ENCODE measurements at places on chromosomes 11 and 22.

DNA sequence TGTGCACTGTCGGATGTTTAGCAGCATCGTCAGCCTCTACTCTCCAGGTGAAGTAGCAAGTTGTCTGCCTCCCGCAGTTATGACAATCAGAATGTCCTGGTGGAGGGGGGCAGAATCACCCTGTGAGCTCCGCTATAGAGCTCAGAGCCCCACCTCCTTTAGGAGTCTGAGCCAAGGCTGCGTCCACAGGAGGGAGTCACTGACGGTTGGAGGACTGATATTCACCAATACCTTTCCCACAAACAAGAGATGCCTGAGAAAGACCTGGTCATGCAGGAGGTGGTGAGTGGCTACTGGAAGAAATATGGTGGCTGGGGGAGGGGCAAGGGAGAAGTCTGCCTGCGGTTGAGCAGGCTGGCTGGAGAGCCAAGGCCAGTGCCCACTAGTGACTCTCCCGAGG lies 41.7 kb upstream of the ADA2 start:
- DNase-seq: no peak

- DNase-seq: peak; percentile 71
These were observed 19.1 kb upstream of the MYRF start for GRCh38 chr11:61733120-61733978.

GRCh38 chr22:16824716-16825687 lies at the start of gene XKR3:
TSS of gene XKR3 (minus strand) at chr22:16825411. CDS start at chr22:16808073, 17,338 bp downstream.
- no peak for DNase-seq

DNA sequence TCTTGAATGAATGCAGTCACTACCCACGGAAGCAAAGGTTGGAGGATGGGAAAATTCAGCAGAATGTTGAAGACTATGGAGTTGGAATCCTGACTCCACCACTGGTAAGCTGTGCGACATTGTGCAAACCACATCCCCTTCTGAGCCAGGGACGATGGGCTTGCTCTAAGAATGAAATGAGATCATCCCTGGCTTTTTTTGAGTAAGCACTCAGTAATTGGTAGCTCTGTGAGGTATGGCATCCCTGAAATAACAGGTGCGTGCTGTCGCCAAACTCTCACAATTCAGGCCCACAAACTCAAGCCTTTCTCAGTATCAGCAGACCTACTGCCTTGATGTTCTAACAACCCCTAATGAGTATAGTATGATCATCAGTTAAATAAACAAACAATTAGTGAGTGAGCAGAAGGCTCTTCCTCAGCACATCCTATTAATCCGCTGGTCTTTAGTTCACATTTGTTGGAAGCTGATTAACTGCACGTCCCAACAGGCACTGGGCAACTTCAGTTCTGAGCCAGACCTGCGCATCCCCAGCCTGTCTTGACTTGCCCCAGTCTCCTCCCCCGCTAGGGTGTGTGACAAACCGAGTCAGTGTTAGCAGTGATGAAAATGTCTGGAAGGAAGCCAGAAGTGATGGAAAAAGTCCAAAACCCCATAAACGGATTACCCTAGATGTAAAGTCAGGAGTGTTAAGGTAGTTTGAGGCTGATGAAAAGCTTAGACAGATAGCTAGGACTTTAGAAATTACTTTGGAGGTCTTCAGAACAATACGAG lies 235.5 kb downstream of the GRIK4 start:
- no peak for DNase-seq

GRCh38 chr11:121886996-121887395 lies 229.0 kb downstream of the BLID start:
- no peak for DNase-seq

- no peak for DNase-seq
These were observed 1060.7 kb downstream of the FAM181B start for GRCh38 chr11:81673001-81673400.

GRCh38 chr11:17013548-17014320 lies 480 bp downstream of the PLEKHA7 start:
- DNase-seq: no peak

- no peak for DNase-seq
These were observed 14.8 kb upstream of the RAC2 start for GRCh38 chr22:37258753-37259401.

DNA sequence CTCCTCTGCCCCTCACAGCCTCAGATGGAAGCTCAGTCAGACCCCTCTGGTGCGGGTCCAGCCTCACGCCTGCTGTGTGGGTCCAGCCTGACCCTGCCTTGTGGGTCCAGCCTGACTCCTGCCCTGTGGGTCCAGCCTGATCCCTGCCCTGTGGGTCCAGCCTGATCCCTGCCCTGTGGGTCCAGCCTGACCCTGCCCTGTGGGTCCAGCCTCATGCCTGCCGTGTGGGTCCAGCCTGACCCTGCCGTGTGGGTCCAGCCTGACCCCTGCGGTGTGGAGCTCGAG lies 445.3 kb downstream of the BRD1 start:
- DNase-seq: no peak

DNA sequence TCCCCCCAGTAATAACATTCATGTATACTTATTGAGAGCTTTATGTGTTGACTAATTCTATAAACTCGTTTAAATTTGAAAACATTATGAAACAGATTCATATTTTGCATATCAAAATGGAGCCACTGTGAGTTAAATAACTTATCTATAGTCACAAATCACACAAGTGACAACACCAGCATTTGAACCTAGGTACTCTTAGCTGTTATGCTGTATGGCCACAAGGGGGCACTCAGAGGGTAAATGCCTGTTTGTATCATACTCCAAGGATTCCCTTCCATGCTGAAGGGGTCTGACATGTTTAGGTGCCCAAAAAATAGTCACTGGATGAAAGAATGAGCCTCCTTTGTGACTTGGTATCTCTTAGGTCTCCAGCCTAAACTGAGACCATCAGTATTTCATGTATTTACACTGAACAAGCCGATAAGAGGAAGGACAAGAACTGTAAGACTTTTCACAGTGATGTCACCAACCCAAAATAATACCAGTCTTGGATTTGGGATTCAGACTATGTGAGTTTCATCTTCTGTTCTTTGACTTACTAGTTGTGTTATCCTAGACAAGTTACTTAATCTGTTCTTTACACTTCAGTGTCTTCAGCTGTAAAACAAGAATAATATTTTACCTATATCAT lies 12.2 kb upstream of the OR52D1 start:
- no peak for DNase-seq

DNA sequence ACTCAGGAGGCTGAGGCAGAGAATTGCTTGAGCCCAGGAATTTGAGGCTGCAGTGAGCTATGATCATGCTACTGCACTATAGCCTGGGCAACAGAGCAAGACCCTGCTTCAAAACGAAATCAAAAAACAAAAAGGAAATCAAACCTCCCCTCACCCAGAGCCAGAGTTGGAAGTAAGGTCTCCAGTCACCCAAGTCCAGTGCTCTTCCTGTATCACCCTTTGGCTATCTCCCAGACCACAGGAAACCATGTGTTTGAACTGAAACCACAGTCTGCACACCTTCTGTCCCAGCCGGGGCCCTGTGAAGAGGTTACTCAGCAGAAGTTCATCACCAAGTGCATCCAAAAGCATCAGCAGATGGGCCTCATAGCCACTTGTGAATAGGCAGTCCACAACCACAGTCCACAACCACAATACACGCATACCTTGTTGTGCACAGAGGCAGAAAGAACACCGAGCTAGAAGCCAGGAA lies 4.6 kb downstream of the MYH9 start:
- no peak for DNase-seq

GRCh38 chr22:21970037-21970799 lies 12.4 kb downstream of the TOP3B start:
- DNase-seq: no peak

DNA sequence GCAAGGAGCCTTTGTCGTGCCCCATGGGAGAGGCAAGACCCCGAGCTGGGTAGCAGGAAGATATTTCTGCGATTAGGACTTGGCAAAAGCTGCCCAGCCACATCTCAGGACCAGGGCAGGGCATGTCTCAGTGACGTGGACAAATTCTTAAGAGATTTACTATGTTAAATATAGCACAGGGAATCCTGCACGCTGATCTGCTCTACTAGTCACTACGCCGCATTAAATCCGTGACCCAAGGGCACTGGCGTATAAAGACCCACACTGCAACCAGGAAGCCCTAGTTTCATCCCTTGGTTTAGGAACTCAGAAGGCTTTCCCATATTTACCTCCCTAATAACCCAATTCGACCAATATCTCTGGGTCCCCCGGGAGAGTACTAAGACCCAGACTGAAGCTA lies 35.1 kb downstream of the AP1B1 start:
- no peak for DNase-seq

DNA sequence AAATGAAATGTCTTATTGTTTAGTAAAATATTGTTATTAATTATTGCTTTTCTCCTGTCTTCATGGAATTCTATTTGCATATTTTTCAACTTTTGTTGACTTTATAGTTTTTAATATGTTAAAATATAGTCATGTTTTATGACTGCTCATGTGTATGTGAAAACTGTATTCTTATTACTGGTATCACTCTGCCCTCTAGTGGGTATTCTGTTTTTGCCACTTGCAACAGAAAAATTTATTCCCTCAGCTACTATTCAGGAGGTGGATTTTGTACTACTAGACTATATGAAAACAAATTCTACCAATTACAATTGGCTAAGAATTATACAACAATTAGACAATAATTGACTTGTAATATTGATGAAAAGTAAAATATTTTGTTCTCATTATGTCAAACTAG lies 45.0 kb downstream of the OR4C6 start:
- no peak for DNase-seq

DNA sequence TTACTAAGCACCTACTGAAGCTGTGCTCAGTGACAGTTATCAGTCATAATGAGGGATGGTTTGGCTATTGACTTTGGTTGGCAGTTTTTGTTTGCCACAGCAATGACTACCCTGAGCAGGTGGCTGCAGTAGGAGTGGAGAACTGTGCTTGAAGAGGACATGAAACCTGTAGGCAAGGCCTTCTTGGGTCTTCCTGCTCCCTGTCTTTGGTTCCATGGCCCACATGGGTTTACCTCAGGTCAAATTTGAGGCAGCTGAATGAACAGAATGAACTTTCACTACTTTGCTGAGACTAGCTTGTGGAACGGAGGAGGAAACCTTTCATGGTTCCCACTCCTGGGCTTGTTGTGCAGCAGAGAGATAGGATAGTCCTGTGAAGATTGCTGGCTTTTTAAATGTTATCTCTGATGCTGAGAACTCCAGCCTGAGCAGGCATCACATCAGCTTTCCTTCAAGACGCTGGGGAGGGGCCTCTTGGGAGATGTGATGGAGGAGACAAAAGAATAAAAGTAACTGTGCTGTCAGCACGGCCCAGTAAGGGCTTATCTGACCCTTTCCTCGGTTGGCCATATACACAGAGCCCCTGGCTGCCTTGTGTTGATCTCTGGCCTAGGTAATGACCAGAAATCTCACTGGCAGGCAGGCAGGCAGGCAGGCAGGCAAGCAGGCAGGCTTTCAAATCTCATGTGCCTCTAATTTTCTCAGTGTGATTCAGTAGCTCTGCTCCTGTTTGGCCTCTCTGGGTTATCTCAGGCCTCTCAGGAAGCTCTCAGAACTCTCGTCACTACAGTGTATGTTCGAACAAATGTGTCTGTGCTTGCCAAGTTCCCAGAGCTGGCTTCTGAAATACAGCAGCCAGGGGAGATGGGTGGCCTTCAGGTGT lies 12.0 kb downstream of the STIM1 start:
- DNase-seq: no peak

DNA sequence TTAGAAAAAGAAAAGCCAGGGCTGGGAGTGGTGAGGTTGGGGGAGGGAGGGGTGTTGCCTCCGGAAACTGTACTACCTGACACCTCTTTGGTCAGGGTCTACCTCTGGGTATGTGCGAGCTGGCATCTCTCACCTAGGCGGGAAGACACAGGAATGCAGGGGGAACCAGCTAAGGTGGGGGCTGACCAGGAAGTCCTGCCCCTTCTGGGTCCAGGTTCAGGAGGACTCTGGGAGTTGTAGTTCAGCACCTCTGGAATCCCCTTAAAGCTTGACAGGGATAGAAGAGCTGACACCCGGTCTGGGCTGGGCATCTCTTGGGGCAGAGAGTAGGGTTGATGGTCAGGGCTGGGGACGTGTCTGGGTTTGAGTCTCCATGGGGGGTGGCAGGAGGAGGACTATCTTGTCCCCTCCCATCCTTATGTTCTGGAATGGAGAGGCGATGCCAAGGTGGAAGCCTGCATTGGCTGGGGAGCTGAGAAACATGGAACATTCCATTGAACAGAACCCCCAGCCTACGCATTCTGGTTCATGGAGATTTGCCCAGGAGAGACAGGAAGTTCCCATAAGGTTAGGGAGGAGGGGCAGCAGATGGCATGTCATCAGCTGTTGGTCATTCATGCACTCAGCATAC lies 2.1 kb upstream of the KIAA1671 start:
- no peak for DNase-seq

- no peak for DNase-seq
These were observed 227.8 kb downstream of the DCDC1 start for GRCh38 chr11:31141789-31142188.

DNA sequence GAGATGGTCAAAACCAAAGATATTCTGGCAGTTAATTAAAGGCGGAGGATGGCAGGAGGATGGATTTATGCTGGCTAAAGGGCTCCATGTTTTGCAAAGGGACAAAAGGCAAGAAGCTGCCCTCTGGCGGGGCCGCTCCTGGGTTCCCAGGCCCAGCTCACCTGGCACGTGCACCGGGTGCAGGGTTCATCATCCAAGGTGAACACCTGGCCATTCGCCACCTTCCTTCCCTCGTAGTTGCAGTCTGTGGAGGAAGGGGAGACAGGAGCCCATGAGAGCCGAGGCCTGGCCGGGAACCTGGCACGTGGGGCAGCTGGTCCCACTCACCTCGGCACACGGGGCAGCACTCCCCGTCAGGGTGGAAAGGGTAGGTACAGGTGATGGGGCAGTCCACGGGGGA lies 23.8 kb downstream of the PGA5 start:
- no peak for DNase-seq

DNA sequence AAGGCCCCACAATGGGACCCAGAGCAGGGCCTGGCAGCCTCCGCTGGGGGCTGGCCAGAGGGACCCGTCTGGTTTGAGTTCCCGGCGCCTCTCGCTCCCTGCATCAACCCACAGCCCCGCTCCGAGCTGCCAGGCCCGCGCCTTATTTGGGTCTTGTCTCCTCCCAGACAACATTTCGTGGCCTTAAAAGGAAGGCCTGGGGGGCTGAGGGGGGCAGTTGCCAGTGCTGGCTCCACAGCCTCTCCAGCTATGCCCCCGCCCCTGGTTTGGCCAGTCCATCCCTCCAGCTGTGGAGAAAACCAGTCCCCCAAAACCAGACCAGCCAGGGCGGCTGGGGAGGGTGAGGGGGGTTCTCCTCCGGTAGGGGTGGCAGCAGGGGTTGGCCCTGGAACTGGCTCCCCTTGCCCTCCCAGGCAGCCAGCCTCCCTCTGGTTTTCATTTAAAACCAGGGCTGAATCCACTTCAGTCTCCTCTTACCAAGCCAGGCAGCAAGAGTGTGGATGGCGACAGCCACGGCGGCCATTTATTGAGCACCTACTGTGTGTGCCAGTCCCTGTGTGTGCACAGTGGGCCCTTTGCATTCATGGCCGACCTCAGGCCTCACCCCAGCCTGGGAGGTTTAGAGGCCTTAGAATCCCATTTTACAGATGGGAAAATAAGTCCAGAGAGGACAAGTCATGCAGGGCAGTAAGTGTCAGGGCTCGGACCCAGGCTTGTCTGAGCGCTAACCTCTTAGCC lies 18.6 kb downstream of the EMID1 start:
- DNase-seq: no peak

All from stimulated activated CD4-positive, alpha-beta T cell treated with anti-CD3 and anti-CD28 coated beads, TNF-alpha, amount 100 ng/mL, for 4 hours (primary cell).